Adrenal gland (tissue), 19 donors: ENCODE measurements at places on chromosomes 11 and 22. TPM values are rescaled to one million over a fixed set of nuclear protein-coding genes. Genes with fewer than 3 reads are reported as not detected.

GRCh38 chr11:65150509-65151299 lies 16.4 kb upstream of the SYVN1 start:
- H3K27me3 ChIP-seq = no peaks in the 10 kb centered on the region
- H3K27ac ChIP-seq = peak overlapping the region; percentile 81
- peaks cover 17% of the 10 kb centered on the region for H3K4me1 ChIP-seq
- peak; percentile 99 for DNase-seq
- no peaks in the 10 kb centered on the region for H3K36me3 ChIP-seq

Gene HTR3B
- not detected for total RNA-seq

- no peak for DNase-seq
- H3K4me1 ChIP-seq = peaks cover 3% of the 10 kb centered on the region
Observed at GRCh38 chr11:111569476-111569875, 29.0 kb downstream of the LAYN start.

GRCh38 chr22:19750507-19751490 lies 9.8 kb upstream of the TBX1 start:
- no peaks in the 10 kb centered on the region for H3K4me1 ChIP-seq
- H3K36me3 ChIP-seq = no peaks in the 10 kb centered on the region
- DNase-seq = no peak
- H3K4me3 ChIP-seq = no peak overlapping the region
